ENCODE measurements at places on chromosomes 6 and 20. TPM values are rescaled to one million over a fixed set of nuclear protein-coding genes. Genes with fewer than 3 reads are reported as not detected.
A peak's percentile ranks its signal among the peaks of the same experiment; 100 is the strongest.

Gene STXBP5
- 13.3 TPM for total RNA-seq

Gene PSORS1C1
- total RNA-seq: 6.7 TPM

Gene PRL
- total RNA-seq: not detected

DNA sequence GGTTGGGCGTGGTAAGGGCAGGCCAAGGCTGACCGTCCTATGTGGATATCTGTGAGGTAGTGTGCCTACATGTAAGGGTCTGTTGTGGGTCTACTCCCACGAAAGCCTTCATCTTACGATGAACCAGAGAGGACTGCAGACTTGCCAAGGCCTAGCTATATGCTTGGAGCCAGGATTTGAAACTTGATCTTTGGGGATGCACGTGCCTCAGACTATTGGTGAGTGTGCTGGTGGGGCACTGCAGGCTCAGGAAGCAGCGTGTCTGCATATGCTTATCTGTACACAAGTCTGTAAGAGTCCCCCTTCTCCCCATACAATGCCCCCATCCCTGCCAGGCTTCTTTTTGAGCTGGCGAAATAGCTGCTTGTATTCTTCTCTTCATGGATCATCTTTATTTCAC is 17.9 kb downstream of the PLCG1 start:
- no peak for DNase-seq

GRCh38 chr6:158488065-158488464 is 71.8 kb upstream of the TMEM181 start:
- no peak for DNase-seq

Gene FAM50B
- total RNA-seq: 4.8 TPM

DNA sequence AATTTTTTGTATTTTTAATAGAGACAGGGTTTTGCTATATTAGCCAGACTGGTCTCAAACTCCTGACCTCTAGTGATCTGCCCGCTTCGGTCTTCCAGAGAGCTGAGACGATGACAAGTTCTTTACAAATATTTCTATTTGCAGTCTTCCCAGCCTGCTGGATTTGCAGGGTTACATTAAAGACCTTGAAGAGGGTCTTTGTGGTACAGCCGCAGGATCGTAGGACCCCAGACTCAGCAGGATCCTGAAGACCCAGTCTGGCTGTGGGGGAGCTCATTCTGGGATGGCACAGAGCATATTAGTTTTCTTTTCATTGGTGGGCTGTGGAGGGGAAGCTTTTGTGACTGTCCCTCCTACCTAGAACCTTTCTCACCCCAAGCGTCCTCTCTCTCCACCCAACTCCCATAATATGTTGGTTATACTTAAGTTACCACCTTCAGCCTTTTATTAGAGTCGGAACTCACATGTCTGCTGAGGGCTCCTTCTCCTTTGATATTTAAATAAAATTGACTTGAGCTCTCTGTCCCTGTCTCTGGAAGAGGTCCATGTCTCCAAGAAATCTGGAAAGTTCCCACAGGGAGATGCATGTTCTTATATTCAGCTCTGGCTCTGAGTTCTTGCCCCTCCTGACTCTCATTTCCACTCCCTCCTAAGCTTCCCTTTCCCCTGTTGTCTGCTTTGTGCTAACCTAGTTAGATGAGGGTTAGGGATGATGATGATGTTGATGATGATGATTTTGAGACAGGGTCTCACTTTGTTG is 72.0 kb downstream of the TIAM2 start:
- DNase-seq: no peak

DNA sequence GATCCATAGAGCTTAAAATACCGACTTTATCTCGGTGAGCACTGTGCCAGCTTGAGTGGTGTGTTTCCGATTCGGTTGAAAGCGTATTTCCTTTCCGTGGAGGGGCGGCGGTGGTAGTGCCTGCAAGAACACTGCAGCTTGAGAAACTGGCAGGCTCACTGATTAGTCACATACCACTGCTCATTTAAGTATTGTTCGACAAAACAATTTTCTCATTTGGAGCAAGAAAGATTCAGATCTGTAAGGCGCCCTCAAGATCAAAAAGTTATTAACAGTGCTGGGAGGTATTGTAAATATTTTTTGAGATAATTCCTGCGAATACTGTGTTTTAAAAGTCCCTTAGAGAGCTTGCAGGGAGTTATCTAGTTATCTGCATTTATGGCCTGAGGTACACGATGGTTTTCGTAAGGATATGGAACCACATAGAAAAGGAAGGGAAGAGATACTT is 1.3 kb downstream of the MAPK14 start:
- peak; percentile 71 for DNase-seq

- DNase-seq: no peak
Observed at GRCh38 chr20:12963416-12963815, 45.4 kb upstream of the SPTLC3 start.

DNA sequence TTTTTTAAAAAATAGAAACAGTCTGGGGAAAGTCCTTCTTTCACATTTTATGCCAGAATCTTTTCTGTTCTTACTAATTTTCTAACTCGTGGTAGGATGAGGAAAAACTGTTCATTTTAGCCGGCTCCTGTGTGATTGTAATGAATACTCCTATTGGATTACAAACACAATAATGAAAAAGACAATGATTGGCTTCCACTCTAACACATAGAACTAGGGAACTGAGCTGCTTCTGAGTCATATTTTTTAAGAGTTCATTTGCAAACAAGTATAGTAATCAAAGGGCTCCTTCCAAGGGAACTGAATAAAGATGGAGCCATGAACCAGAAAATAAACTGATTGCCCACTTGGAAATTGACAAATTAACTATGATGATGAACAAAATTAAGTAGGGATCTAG is 265.3 kb upstream of the TCF21 start:
- DNase-seq: no peak

Gene BRPF3
- 7.7 TPM for total RNA-seq

GRCh38 chr20:54476169-54477009 is 996 bp downstream of the DOK5 start:
- DNase-seq: no peak

Gene GJA1
- total RNA-seq: 363 TPM

- DNase-seq: no peak
Observed at GRCh38 chr6:138318741-138319375, 58.8 kb upstream of the SMIM28 start.

DNA sequence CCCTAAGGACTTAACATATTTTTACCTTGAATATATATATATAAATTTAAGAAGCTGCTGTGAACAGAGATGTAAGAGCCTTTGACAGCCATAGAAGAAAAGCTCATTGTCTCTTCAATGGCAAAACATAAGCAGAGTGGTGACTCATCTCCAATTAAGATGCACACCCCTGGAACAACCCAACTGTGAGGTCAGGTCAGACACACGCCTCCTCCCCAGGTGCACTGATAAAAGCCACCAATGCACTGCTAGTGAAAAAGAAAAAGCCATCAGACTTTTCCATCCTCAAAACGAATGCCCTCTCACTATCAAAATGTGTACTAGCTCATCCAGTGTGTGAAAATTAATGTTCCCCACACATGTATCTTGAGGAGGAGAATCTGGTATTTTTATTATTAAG is 100.1 kb downstream of the SMLR1 start:
- no peak for DNase-seq

DNA sequence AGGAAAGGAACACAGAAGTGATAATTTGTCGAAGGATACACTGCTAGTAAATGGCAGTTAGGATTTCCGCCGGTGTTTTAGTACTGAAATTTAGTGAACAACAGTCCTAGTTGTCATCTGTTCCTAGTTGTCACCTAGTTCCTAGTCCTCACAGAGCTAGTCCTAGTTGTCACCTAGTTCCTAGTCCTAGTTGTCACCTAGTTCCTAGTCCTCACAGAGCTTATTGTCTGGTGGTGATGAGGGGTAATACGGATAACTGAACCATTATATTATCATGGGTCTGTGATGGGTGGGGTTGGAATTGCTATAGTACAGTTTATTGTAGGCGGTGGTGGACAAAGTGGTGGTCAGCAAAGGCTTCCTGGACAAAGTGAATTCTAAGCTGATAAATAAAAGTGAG is 1.8 kb downstream of the SNRNP48 start:
- no peak for DNase-seq

GRCh38 chr6:150992703-150993102 is 127.2 kb downstream of the MTHFD1L start:
- no peak for DNase-seq

Gene RBBP8NL
- total RNA-seq: not detected

Gene FOXC1
- 5.8 TPM for total RNA-seq

DNA sequence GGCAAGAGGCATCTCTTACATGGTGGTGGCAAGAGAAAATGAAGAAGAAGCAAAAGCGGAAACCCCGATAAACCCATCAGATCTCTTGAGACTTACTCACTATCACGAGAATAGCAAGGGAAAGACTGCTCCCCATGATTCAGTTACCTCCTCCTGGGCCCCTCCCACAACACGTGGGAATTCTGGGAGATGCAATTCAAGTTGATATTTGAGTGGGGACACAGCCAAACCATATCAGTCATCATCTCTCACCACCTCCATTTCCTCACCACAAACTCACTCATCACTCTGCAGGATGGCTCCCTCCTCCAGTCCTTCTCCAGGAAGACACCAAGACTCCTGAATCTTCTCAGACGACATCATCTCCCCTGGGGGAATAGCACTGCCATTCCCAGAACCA is 25.8 kb upstream of the SLC16A10 start:
- no peak for DNase-seq

- no peak for DNase-seq
Observed at GRCh38 chr6:124205921-124206320, 402.3 kb downstream of the NKAIN2 start.

GRCh38 chr6:125953502-125953875 is 3.1 kb upstream of the HINT3 start:
- peak; percentile 8 for DNase-seq

GRCh38 chr6:128114164-128114563 is 213.3 kb upstream of the THEMIS start:
- DNase-seq: no peak

- no peak for DNase-seq
Observed at GRCh38 chr6:13216236-13217014, 111.9 kb downstream of the TBC1D7 start.

- no peak for DNase-seq
Observed at GRCh38 chr6:153145591-153145990, 14.5 kb upstream of the RGS17 start.

Gene SIRT5
- total RNA-seq: 6.8 TPM

- DNase-seq: no peak
Observed at GRCh38 chr6:38248500-38249234, 391.1 kb downstream of the BTBD9 start.

Gene CFAP61
- not detected for total RNA-seq

Gene ADAM33
- total RNA-seq: not detected

DNA sequence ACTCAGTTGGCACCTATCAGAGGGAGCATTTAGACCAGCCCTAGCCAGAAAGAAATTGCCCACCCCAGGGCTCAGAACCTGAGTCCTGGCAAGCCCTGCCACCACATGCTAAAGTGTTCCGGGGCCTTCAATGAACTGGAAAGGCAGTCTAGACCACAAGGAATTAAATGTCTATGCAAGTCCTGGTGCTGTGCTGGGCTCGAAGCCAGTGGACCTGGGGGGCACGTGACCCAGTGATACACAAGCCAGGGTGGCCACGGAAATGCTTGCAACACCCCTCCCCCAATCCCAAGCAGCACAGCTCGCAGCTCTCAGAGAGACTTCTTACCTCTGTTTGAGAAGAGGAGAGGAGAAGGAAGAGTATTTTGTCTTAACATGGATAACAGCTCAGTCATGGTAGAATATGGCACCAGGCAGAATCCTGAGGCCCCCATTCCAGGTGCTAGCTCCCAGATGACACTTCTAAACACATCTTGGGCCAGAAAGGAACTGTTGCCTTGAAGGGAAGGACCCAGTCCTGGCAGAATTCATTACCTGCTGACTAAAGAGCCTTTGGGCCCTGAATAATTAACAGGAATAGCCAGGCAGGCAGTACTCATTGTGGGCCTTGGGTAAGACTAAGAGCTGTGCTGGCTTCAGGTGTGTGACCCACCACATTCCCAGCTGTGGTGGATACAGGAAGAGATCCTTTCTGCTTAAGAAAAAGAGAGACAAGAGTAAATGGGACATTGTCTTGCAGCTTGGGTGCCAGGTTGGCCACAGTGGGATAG is 111.3 kb downstream of the BTBD9 start:
- DNase-seq: no peak

DNA sequence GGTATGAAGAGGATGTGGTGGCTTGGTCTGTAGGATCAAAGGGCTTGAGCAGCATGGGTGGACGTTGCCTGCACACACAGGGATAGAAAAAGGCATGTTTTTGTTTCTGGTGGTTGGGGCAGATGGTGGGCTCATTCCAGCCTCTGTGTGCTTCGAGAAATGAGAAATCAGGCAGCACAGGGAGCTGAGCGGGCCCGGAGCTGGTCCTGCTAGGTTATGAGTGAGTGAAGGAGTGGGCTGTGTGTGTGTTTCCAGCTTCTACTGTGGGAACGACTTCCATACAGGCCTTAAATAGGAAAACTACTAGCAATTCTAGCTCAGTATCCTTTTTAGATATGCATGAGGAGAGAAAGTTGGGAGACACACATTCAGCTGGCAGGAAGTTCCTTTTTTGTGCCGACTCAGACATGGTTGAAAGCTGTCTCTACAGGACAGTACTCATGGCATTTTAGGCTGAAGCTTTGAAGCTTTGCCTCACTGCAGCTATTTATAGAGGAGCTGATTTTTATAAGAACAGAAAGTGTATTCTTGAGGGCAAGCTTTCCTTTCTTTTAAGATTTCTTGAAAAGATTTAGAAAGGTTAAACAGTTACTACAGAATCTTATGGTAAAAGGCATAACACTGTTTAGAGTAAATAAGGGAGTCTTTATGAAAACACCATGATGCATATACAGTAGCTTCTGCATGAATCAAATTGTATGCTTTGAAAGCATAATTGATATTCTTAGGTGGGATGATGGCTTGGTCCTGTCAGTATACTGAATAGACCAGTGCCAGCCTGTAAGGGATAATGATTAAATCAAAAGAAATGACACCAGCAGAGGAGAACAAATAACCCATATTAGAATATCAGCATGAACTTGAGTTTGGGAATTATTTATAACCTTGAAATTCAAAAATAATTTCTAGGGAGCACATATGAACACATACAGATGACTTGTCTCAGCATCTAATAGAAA is 104.0 kb upstream of the MAN1A1 start:
- DNase-seq: no peak

Gene SUMO4
- 1.2 TPM for total RNA-seq

DNA sequence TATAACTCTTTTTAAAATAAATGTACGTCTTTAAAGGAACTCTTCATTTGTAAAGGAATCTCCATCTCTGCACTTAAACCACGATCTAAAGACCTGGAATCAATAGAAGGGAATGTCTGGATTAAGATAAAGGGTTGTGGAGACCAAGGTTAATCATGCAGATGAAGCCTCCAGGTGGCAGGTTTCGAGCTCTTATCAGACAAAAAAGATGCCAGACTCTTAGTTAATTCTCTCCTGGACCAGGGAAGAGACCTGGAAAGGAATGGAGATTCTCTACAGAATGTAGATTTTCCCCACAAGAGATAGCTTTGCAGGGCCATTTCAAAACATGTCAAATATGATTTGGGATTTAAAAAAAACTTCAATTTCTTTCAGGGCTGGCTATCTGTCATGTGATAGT is 71.5 kb upstream of the SSTR4 start:
- no peak for DNase-seq

- DNase-seq: no peak
Observed at GRCh38 chr6:106347219-106347618, 13.3 kb upstream of the CRYBG1 start.

Gene KHDC1
- 0.22 TPM for total RNA-seq

Data from lung microvascular endothelial cell (primary cell).